NCI-H774 (cell line): ENCODE measurements at places on chromosomes 2 and 18.
A peak's percentile ranks its signal among the peaks of the same experiment; 100 is the strongest.

GRCh38 chr2:21779786-21780185 lies 656.0 kb downstream of the TDRD15 start:
- no peak for DNase-seq

DNA sequence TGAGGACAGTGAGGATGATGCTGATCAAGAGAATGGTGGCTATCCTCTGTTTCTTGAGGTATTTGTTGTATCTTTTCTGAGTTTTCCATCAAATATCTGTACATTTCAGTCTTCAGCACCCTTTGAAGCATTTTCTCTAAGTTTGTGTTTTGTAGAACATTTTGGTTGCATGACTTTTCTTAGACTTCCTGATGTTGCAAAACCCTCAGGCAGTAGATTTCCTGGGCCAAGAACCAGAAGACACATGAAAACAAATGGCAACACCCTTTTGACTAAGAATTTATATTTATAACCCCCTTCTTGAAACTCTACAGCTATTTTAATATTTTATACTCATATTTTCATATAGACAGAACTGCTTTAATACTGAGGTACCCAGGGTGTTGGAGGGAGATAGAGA lies 16.2 kb downstream of the HNMT start:
- DNase-seq: no peak

GRCh38 chr18:3107740-3108151 lies 94.8 kb upstream of the LPIN2 start:
- no peak for DNase-seq

DNA sequence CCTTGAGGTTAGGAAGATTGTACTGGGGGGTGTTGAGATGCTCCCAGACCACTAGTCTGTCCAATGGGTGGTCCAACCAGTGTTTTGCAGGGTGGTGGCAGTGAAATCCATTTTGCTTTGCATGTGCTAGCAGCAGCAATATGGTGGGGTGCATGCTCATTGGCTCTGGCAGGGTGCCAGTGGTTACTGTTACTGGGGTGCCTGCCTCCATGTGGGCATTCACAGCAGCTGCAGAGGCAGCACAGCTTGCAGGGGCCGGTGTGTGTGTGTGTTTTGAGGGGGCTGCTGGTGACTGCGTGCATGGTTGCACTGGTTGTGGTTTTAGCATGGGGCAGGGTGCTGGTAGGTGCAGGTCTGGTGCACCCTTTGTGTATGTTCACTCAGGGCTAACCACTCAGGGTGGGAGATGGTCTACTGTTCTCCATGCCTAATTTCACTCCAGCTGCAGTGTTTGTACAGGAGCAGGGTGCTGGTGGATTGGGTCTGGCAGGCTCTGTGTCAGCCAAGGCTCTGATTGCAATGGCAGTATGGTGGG lies 265.4 kb downstream of the NUP35 start:
- no peak for DNase-seq

GRCh38 chr2:105143467-105144151 lies 97.9 kb upstream of the GPR45 start:
- no peak for DNase-seq

GRCh38 chr2:207141386-207141785 lies 24.4 kb downstream of the KLF7 start:
- DNase-seq: no peak

- peak; percentile 55 for DNase-seq
Observed at GRCh38 chr2:13227578-13227977, 510.8 kb downstream of the TRIB2 start.

GRCh38 chr18:46481847-46482245 lies 175.2 kb downstream of the LOXHD1 start:
- DNase-seq: no peak

GRCh38 chr2:5121642-5122041 lies 570.5 kb upstream of the SOX11 start:
- DNase-seq: no peak

DNA sequence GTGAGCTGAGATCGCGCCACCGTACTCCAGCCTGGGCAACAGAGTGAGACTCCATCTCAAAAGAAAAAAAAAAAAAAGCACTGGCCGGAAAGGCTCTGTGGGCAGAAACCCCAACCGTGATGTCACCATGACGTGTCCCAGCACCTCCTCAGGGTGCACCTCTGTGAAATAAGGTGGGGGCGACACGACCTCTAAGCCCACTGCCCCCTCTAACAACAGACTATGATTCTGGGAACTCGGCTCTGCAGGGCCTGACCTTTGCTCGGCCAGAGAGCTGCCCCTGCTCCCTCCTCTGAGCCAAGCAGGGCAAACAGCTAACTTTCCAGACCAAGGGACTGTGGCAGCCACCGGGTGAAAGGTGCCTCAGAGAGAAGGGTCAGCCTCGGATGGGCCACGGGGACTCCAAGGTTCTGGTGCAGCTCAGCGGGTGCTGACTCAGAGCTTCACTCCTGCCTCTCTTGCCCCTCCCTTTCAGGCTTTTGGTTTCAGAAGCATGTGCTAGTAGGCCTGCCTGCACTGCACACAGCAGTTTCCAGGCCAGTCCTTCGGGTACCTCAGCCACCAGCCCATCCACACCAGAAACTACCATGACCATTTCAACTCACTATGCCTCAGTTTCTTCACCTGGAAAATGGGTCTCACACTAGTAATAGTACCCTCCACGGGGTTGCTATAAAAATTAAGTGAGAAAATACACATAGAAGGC lies 8.0 kb downstream of the TMBIM1 start:
- no peak for DNase-seq

- DNase-seq: no peak
Observed at GRCh38 chr18:2970344-2970743, 42.6 kb downstream of the LPIN2 start.

- DNase-seq: peak; percentile 6
Observed at GRCh38 chr18:68417166-68417799, 297.6 kb downstream of the TMX3 start.

GRCh38 chr2:74119339-74119738 lies 28.4 kb downstream of the BOLA3 start:
- no peak for DNase-seq

DNA sequence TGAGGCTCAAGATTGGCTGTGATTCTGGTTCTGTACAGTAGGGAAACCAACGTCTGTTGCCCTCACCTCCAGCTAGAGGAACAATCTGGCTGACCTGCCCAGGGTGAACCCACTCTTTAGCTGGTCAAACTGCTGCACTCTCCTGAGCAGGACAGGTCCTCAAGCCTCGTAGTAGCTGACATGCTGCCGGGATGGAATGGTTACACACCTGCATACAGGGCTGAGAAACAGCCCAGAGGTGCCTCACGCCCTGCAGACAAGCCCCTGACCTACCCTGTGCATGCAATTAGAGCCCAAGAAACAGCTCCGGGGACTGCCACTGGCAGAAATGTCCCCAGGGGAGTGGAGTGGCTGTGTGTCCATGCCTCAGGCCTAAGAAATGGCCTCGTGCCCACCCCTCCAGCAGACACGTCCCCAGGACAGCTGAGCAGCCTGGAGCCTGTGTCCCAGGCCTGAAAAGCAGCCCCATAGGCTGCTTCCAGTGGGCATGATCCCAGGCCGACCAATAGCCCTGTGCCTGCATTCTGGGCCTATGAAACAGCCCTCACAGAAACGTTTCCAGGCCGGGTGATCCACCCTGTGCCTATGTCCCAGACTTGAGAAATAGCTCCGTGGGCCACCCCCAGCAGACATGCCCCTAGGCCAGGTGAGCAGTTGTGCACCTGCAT lies 25.4 kb downstream of the BOLL start:
- no peak for DNase-seq

DNA sequence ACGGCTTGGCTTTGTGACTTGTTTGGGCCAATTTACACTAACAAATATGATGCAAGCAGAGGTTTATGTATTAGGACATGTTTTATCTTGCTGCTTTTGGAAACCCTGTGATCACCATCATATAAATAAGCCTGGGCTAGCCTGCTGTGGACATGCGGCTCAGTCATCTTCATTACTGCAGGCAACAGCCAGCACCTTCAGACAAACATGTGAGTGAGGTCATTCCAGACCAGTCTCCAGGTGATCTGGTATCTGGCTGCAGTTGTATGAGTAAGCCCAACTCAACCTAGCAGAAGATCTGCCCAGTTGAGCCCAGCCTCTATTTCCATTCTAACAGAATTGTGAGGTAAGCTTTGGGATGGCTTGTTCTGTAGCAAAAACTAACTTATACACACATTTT lies 254.6 kb upstream of the ATP5MC3 start:
- DNase-seq: no peak

DNA sequence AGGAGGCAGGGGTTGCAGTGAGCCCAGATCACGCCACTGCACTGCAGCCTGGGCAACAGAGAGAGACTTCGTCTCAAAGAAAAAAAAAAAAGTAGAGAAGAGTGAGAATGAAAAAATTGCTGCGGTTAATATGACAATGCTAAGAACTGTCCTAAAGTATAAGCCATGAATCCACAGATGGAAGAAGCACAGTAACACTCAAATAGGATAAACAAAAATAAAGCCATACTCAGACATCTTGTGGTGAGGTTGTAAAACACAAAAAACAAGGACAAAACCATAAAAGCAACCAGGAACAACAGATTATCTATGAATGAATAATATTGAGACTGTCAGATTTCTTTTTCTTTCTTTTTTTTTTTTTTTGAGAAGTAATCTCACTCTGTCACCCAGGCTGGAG lies 23.0 kb downstream of the POLR2D start:
- no peak for DNase-seq

DNA sequence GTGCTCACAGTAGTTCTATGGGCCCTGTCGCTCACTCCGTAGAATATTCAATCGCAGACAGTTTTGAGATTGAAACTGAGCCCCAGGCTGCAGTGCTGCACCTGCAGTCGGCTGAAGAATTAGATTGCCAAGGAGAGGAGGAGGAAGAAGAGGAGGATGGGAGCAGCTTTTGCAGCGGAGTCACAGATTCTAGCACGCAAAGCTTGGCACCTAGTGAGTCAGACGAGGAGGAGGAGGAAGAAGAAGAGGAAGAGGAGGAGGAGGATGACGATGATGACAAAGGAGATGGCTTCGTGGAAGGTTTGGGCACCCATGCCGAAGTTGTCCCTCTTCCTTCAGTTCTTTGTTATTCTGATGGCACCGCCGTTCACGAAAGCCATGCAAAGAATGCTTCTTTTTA lies 115.2 kb downstream of the GALNT3 start:
- no peak for DNase-seq

GRCh38 chr2:173058097-173058496 lies 17.5 kb upstream of the MAP3K20 start:
- DNase-seq: no peak

DNA sequence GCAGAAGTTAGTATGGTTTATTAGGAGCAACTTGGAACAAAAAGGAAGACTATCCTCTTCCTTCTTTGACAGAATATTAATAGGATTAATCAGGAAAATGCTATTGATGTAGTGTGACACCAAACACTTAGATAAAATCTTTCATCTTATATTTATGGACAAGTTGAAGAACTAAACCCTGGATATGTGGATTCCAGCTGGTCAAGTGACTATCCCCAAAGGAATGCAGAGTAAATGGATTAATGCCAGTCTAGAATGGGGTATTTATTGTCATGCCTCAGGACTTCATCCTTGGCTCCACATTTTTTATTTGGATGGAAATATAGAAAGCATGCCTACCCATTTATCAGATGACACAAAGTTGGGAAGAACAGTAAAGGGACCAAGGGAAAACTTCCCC lies 124.0 kb upstream of the TTC39C start:
- DNase-seq: no peak

DNA sequence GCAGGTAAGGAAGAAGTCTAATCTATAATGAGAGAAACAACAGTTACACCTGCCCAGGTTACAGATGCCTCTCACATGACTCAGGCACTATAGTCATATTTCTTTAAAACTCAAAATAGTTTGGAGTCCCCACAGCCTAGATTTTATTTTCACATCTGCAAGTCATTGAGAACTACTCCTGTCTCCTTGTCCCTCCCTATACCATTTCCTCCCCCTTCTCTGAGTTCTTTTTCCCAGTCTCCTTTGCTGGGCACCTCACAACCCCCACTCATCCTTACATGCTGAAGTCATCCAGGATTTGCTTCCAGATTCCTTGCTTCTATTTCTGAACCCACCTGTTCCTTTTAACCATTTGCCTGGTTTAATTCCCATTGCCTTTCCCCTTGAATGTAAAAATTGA lies 73.1 kb upstream of the KCNE4 start:
- DNase-seq: no peak

DNA sequence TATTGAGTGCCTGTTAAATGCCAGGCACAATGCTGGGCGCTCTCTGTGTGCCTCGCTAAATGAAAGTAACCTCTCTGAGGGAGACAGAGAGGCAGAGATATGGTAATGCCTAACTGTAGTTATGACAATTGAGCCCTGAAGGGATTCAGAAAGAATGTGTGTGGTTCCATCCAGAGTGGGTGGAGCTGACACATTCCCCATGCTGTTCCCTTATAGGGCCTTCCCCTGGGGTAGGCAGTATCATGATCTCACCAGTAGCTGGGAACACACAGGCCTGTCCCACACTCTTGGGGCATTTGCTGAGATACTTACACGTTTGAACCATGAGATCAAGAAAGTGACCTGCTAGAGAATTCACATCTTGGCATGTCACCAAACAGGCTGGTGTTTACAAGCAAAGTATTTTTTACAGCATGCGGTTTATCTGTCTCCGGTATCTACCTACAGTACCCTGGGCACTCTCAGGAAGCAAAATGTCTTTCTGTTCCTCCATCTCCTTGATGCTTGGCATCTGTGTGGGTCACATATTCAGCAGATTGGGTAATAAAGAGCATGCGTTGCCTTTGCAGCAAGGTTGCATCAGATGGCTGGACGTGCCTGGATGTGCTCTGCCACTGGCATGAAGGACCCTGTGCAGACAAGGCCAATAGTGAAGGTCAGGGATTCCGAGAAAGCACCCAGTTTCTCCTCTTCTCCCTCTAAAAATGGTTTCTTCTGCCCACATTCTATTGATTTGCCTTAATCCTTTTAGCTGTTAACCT lies 9.4 kb downstream of the CTIF start:
- no peak for DNase-seq

DNA sequence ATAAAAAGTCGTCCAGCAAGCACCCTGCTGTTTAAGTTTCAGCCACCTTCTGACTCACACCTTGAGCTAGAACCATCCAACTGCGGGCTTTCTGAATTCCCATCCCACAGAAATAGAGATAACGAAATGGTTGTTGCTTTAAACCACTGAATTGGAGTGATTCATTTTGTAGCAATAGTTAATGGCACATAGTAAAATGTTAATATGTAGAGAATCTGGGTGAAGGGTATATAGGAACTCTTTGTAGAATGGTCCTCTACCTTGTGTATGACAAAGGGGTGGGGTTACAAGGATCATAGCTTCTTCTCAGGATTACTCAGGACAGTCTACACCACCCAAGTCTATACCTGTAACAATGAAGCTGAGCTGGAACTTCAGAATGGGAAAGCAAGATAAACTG lies 2.4 kb upstream of the MAPRE3 start:
- DNase-seq: no peak
